ENCODE measurements at places on chromosomes 7 and 10.
A peak's percentile ranks its signal among the peaks of the same experiment; 100 is the strongest.

DNA sequence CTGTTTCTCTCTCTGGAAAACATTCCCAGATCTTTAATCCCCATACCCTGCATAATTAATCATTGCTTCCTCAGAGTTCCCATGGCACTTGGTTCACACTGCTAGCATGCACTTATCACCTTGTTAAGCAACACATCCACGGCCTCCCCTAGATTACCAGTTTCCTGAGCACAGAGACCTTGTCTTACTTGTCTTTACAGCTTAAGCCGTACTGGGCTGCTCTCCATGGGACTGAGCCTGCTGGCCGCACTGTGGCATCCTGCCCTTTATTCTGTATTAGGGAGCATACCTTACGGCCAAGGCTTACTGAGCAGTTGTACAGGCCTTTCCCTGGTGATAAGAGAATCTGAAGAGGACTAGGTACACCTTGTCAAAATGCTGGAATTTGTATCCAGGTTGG is 190.2 kb downstream of the REEP3 start:
- DNase-seq, result no peak

- no peak for DNase-seq
These were observed 54.1 kb downstream of the KCNMA1 start for GRCh38 chr10:77583527-77583926.

DNA sequence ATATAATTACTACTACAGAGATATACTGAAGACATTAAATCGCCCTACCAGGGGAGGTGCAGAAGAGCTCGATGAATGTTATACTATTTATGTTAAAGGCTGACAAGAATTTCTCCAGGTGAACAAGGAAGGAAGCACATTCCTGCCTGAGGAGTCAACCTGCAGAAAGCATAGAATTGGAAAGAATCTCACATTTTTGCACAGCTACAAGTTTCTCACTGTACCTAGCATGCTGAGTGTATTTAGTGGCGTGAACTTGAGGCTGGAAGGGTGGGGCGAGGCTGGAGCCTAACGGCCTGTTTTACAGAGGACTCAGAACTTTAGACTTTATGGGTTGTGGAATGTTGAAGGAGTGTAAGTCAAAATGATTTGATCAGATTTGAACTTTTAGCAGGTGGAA is 373.6 kb upstream of the LRGUK start:
- no peak for DNase-seq

DNA sequence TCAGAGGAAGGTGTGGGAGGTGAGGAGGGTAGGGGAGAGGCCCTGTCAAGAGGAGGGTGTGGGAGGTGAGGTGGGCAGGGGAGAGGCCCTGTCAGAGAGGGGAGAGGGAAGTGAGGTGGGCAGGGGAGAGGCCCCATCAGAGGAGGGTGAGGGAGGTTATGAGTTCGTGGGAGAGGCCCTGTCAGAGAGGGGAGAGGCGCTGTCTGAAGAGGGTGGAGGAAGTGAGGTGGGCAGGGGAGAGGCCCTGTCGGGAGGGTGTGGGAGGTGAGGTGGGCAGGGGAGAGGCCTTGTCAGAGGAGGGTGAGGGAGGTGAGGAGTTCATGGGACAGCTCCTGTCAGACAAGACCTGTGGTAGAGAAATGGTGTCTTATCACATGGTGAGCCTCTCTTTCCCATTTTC is 74.4 kb downstream of the INPP5A start:
- DNase-seq, result no peak

DNA sequence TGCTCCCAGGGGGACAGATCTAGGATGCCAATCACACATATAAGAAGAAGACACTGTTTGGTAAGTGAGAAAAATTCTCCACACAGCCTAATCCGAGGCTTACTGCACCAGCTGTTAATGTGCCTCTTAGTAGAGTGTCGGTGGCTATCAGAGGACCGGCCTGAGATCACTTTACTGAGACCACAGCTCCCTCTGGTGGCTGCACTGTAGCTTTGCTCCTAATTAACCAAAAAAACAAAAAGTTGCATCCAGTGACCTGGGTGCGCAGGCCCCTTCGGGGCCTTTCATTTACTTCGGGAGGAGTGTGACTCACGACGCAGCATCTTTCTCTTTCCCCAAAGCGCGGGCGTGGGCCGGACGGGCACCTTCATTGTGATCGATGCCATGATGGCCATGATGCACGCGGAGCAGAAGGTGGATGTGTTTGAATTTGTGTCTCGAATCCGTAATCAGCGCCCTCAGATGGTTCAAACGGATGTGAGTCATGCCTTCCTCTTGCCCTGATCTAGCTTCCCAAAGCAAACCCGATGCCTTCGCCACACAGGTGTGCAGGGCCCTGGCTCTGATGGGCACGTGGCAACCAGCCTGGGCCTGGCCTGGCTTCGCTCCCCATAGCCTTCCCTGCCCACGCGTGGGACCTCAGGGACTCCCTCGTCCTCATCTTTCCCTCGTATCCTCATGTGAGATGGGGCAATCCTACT is 56.7 kb downstream of the MKI67 start:
- peak; percentile 69 for DNase-seq

- no peak for DNase-seq
These were observed 700.9 kb downstream of the GRID1 start for GRCh38 chr10:85665681-85666080.

- DNase-seq, result no peak
These were observed 77.0 kb downstream of the CCDC71L start for GRCh38 chr7:106583706-106584690.

DNA sequence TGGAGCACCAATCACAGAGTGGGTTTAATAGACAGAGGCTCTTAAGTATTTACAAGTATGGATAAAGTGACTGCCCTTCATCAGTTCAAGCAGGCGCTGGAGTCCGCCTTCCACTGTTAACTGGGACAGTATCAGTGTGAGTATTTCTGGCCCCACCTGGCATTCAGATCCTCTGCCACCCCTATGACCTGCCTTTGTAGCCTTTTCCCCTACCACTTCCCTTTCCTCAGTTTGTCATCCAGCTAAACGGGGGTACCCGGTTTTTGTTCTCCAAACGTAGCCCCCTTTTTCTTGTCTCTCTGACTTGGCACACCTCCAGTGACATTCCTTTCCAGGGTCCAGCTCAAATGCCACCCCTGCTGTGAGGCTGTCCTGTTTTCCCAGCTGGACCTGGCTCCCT is 134.4 kb downstream of the SNX10 start:
- DNase-seq, result no peak

DNA sequence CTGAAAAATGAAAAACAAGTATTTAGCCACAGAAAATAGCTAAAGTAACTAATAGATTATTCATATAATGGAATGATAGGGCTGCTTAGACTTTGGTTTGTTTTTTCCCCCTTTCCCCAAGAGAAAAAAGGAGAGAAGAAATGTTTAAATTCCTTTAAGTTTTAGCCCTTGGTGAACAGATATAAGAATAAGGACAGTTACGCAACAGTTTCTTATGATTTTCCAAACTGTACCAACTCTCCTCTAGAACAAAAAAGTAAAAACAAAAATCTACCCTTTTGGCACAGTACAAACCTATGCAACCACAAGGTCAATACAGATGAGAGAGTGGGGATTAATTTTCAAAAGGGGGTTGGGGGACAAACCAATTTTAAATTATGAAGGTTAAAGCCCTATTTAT is 227.7 kb downstream of the CHCHD3 start:
- DNase-seq, result no peak

- DNase-seq, result no peak
These were observed 163.7 kb downstream of the MACC1 start for GRCh38 chr7:20053334-20054104.

DNA sequence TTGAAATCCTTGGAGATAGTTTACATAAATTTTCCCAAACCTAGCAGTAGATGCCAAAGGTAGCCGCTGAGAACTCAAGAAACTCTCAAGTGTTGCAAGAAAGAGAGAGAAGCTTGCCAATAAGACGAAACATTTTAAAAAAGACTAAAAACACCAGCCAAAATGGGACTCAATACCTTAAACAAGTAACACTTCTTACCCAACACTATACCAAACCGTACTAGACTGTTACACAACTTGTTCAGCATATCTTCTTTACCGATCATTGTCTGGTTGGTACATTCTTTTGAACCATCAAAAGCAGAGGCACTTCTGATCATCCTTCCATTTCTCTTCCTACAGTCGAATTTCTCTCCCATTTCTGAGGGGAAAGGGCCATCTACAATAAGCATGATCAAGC is 4.8 kb upstream of the PTPN12 start:
- DNase-seq, result no peak

DNA sequence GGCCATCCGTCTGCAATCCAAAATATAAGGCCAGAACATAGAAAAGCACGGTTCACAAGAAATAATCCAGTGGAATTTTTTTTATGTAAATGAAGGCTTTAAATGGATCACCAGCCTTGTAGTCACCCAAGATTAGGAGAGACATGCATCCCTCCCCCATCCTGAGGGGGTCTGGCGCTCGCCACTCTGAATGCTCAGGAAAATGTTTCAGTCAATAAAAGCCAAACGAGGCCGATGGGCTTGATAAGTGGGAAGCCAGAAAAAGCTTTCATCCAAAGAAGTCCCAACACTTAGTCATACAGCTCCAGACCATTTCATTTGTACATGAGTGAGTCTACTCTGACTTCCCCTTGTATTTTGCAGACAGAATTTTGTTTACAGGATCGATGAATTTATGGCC is 631.8 kb downstream of the GRID1 start:
- DNase-seq, result no peak

DNA sequence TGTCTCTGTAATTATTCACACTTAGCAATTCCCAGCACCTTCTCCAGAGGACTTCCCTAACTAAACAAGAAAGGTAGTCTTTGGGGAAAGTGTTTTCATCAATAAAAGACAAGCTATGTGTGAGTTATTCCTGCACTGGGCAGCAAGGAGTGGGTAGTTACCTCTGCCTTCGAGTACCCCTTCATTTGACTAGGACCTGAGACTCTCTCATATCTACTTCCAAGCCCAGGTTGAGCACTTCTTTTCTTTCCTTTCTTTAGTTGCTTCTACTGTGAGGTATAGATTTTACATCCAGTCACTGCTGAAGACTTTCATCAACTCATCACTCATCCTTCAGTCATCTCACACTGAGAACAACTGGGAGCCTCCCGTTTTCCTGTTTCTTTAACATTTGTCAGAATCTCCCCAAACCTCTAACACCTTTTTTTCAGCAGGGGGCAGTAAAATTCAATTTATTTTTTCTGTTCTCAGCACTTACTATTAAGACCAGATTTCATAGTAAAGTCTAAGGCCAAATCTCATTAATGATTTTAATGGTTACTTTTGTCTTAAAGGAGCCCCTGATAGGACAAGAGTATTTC is 80.1 kb upstream of the PRSS1 start:
- no peak for DNase-seq

- DNase-seq, result no peak
These were observed 103.7 kb upstream of the IFRD1 start for GRCh38 chr7:112346381-112347060.

DNA sequence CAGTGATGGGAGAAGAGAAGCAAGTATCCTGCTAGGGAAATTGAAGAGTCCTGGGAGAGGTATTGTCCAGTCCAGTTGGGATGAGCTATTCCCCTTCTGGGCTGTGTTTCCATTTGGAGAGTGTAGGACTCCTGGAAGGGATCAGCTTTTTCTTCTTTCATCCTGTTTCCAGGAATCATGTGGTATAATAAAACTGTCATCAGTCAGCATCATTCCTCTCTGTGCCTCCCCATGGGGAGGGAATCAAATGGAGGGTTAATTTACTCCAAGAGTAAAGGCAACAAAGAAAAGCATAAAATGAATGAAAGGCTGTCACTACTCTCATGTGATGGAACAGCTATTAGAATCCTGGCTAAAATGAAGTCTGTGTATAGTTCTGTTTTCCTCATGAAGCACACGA is 429.9 kb downstream of the SORCS3 start:
- DNase-seq, result no peak

GRCh38 chr10:87804939-87805569 is 13.0 kb downstream of the ATAD1 start:
- DNase-seq, result no peak

DNA sequence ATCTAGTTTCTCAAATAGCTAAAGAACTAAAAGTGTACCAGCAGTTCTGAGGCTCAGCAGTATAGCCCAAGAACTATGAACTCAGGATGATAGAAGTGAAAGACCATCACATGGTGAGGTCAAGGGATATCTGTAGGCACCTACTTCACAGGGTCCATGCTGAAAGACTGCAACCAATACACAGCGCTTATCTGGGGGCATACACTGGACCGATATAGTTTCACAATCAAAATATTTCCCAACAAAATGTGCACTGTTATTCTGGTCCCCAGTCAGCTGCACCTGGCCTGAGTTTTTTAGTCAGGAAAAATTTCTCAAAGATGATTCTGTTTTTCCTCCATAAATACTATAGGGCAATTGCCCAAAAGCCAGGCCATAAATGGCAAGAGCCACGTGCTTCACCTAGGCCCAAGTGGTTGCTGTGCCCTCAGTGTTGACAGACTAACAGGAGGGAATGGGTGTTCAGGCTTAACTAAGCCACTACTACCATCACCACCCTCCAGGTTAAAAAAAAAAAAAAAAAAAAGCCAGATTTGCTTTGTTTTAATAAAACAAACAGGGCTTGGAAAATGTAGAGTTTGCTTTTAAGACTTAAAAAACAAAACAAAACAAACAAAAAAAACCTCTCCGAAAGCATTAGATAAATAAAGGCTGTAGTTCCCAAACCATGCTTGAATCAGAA is 58.5 kb downstream of the OGDH start:
- no peak for DNase-seq

GRCh38 chr7:58087536-58088190 is 637.7 kb downstream of the ZNF716 start:
- DNase-seq, result no peak
